Sciatic nerve (tissue), 2 donors: ENCODE measurements at places on chromosomes 1 and 21.

GRCh38 chr1:6519491-6519934, 28.0 kb upstream of the PLEKHG5 start:
- no peak for DNase-seq

- DNase-seq: no peak
Measured at GRCh38 chr1:112878321-112878720, 77.7 kb downstream of the SLC16A1 start.

- no peak for DNase-seq
Measured at GRCh38 chr1:183210681-183211080, 24.6 kb downstream of the LAMC2 start.

DNA sequence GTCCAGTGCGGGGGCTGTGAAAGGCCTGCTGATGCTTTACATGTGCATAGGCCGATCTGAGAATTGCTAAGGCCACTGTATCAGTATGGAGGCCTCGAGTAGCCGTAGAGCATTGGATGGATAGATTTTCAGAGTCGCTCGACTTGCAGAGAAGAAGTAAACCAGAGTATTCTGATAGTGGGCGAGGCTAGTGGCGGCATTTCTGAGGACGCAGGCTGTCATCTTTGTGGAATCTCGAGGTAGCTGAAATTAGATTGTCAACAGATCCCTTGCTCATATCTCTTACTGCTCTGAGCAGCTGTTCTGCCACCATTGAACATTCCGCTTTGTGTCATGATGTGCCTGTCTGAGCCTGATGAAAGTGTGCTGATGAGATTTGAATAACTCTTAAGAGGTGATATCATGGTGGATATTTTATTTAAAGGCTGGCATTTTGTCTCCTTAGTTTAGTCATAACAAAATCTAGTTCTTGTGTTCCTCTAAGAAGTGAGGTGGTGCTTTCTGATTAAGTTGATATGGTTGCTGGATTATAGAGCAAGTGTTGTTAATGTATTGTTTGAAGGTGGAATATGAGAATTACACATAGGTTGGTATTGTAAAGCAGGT, 1.5 kb downstream of the KIF1B start:
- DNase-seq: no peak

GRCh38 chr1:111516005-111516535, 12.6 kb upstream of the ADORA3 start:
- DNase-seq: no peak

- DNase-seq: no peak
Measured at GRCh38 chr1:217311766-217312165, 319.1 kb downstream of the GPATCH2 start.

GRCh38 chr1:233982827-233983518, 78.5 kb downstream of the SLC35F3 start:
- no peak for DNase-seq

DNA sequence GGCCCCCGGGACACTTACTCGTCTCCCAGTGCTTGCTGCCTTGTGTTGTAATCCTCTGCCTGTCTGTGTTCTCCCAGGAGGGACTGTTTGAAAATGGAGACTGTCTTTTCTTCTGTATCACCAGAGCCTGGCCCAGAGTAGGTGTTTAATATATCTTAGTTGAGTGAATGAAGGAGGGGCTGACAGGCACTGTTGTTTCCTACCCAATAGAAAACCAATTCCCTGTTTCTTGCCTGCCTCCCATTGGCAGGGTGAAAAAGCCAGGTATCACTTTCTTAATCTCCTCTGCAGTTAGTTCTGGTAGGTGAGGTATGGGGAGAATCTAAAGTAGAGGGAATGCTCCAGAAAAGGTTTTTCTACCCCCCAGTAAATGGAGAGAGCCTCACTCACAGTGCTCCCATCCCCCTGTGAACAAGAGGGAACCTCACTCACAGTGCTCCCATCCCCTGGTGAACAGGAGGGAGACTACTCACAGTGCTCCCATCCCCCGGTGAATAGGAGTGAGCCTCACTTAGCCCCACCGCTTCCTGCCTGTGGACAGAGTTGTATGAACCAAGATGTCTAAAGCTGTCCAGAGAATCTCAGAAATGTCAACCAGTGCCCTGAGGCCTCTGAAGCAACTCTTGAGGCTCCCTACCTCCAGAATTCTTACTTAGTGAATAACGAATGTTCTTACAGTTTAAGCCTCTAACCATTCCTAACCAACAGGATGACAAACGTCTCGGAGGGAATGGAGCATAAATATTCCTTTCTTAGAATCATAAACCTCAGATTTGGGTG, at the start of gene GJA5:
GJA5 (minus strand) TSS at position 122 of the 780 bp plus-strand sequence. CDS start 1,364 bp downstream, outside the sequence.
- DNase-seq: no peak

- no peak for DNase-seq
Measured at GRCh38 chr1:178485541-178485981, 11.2 kb downstream of the CLEC20A start.

- no peak for DNase-seq
Measured at GRCh38 chr1:92774407-92774806, 10.5 kb downstream of the EVI5 start.

DNA sequence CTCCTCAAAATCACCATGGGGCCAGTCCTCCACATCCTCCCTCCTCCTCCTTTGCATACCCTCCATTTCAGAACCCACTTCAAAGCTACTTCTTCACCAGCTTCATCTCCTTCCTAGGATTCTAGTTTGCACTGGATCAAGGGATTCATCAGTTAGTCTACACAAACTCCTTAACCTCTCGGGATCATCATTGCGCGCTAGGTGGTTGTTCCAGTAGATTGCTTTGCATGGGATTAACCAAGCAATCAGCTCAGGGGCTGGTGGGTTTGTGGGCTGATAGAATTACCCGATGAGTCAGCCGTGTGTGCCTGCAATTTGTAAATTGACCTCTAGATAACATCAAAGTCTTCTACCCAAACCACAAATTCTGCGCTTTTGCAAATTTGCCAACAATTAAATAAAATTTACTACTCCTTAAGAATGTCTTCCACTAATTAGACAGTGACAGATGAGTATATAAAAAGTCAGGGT, 7.7 kb downstream of the KANK4 start:
- no peak for DNase-seq

- DNase-seq: peak; percentile 32
Measured at GRCh38 chr1:98045767-98046641, 125.2 kb upstream of the DPYD start.
